SIG-M5 (cell line): ENCODE measurements at places on chromosomes 1 and 21.

- DNase-seq, result no peak
These were observed 44.1 kb upstream of the ARHGEF16 start for GRCh38 chr1:3410142-3410925.

DNA sequence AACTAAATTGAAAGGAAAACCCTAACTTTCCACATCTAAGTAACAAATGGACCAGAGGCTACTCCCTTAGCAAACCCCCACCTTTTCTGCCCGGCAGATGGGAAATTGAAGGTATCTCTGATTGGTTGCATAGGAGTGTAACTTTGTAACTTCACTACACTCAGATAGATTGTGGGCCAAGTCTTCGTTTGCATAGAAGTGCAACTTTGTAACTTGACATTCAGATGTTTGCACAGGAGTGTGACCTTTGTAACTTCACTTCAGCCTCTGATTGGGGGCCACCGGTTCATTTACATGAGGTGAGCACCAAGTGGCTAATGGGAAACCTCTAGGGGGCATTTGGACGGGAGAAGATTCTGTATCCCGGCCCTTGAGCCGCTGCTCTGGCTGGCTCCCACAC lies 59.4 kb downstream of the C1orf94 start:
- DNase-seq, result no peak

DNA sequence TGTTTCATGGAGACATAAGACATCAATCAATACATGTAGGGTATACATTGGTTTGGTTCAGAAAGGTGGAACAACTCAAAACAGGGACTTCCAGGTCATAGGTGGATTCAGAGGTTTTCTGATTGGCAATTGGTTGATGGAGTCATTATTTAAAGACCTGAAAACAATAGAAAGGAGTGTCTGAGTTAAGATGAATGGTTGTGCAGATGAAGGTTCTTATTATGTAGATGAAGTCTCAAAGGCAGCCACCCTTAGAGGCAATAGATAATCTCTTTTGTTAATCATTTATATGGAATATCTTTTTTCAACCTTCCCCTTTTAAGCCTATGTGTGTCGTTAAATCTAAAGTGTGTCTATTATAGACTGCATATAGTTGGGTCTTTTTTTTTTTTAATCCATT lies 67.8 kb upstream of the LYPLAL1 start:
- DNase-seq, result no peak

- DNase-seq, result no peak
These were observed 50.2 kb upstream of the IGSF5 start for GRCh38 chr21:39694750-39695149.

- DNase-seq, result no peak
These were observed 119.5 kb upstream of the KRTAP19-8 start for GRCh38 chr21:31157756-31158155.

DNA sequence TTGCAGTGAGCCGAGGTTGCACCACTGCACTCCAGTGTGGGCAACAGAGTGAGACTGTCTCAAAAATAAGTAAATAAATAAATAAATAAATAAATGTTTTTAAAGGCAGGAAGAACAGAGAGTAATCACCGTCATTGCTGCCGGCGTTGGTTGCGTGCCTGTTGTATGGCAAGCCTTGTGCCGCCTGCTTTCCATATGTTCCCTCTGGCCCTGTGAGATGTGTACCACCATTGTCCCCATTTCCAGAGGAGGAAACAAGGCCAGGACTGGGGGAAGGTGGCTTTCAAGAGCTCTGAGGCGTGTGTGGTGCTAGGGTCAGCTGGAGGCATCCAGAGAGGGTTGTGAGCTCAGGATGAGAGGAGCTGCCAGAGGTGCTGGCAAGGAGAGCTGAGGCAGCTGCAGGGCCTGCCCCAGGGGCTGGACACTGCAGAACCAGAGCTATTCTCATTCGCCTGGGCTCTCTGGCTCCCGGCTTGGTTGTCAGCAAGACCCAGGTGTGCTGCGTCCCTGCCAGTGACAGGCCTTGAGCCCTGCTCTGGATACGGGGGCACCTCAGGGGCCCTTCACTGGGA lies 5.2 kb upstream of the MARCKSL1 start:
- no peak for DNase-seq

DNA sequence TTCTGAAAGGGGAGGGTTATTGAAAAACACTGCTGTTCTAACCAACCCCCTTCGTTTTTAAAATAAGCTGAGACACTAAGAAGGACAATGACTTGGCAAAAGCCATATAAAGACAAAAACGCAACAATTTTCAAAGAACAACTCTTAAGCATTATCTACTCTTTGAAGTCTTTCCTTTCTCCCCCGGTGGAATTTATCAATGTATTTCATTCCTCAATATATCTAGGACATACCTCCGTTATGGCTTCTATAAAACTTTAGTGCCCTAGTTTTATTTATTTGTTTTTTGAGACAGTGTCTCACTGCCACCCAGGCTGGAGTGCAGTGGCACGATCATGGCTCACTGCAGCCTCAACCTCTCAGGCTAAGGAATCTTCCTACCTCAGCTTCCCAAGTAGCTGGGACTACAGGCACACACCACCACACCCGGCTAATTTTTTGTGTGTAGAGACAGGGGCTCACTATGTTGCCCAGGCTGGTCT lies 3.2 kb downstream of the NRDC start:
- DNase-seq, result no peak

DNA sequence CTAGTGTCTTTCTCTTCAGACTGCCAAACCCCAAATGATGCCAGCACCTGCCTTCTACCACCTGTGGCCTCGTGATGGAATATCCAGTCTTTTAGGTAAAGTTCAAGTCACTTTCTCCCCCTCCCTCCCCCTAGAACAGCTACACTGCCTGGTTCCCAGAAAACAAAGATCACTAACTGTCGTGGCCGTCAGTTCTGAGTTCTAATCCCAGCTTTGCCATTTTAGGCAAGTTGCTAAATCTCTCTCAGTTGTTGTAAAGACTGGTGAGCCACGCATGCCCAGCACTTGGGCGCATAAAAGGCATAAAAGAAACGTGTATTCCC lies 648 bp upstream of the TRAPPC3 start:
- no peak for DNase-seq

GRCh38 chr1:217482356-217483102 lies 148.4 kb downstream of the GPATCH2 start:
- no peak for DNase-seq

DNA sequence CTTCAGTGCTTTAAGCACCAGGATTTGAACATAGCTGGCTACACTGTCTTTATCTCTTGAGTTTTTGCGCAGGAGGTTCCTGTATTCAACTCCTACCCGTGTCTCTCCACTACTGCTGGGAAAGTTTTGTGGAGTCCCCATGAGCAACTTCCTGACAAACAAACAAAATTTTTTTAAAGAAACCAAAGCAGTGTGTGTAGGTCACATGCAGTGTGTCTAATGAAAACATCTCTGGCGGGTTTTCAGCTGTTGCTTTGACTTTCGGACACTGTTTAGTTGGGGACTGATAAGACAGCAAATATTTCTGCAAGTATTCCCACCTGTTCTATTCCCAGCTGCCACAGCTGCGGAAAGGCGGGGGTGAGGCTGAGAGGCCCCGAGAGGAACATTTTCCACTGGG lies 2.0 kb downstream of the PSEN2 start:
- DNase-seq, result no peak

GRCh38 chr1:20115916-20116315 lies 3.4 kb downstream of the PLA2G2D start:
- DNase-seq, result no peak

- DNase-seq, result no peak
These were observed 41.9 kb downstream of the CHML start for GRCh38 chr1:241598249-241598648.

GRCh38 chr1:1055841-1056736 lies 18.0 kb downstream of the RNF223 start:
- DNase-seq, result no peak

GRCh38 chr1:119320100-119320499 lies 48.5 kb upstream of the HAO2 start:
- no peak for DNase-seq

DNA sequence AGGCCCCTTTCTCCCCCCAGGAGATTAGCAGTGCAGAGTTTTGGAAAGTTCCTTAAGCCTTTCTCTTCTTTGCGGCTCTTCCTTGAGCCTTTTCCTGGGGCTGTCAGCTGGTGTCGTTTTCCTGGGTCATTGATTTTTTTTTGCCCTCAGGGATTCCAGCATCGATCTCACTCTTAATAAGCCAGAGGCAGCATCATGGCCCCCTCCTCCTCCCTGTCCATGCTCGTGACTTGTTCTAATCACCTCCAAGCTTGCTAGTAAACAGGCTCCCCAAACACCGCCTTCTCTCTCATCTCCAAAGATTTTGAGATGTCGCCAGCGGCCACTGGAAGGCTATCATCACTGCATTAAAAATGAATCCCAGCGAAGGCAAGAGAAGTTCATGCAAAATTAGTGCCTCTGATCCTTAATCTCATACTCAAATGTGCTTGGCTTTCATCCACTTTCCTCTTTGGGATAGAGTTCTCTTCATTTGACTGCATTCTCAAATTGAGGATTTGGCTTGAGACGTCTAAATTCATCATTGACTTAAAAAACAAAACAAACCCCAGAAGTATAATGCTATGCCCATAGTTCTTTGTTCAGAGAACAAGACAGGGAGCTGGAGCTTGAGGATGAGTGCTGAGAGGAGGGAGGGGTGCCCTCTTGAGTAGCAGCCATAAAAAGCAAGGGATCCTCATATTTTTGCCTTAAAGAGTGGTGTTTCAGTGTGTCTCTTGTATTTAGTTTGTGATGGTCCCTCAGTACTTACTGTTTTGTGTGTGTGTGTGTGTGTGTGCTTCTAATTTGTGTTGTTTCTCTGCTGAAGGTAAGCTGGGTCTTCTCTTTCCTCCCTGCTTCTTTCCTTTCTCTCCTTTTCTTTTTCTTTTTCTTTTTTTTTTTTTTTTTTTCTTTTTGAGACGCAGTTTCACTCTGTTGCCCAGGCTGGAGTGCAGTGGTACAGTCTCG lies 3.2 kb downstream of the EVA1C start:
- DNase-seq, result no peak

DNA sequence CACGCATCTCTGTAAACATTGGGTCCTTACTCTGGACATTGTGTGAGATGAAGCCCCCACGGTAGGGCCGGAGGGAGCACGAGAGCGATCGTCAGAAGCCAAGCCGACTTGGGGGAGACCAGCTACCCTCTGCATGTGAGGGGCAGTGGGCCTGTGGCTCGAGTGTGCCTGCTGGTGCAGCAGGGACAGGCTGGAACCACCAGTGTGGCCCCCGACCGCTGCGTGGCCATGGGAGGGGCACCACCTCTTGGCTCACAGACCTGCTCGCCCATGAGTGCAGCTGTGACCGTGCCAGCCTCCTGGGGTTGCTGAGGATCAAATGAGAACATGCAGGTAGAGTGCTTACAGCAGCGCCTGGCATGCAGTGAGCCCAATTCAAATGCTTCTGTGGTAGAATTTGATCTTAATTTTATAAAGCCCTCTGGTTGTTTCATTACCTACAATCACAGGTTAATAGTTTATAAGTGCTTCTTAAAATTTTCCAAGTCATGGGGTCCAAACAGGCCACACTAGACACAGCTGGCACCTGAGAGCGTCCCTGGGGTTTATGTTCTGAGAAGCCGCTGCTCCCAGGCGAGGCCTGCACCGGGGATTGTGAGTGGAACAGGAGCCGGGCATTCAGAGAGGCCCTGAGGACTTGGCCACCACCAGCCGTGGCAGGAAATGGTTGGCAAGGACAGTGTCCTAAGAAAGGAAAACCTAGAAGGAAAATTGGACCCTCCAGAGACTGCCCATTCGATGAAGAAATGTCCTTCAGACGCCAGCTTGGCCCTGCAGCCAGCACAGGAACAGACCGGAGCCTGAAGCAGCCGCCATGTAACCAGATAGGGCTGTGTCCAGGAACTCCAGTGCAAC lies 22.6 kb upstream of the ADARB1 start:
- no peak for DNase-seq

DNA sequence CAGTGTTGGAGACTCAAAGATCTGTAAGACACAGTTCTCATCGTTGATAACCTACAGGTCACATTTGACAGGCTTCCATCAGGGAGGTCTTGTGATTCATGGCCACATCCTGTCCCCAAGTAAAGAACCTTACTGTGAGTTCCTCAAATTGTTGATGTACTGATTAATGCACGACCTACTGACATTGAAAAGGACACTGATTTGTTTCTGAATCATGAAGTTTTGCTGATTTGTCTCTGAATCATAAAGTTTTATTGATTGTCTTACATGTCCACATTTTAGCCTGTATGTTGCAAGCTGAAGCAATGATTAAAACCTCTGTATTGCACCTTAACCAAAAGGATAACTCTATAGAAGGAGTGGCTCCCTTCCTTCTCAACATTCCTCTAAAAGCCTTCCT lies 476.3 kb upstream of the RUNX1 start:
- DNase-seq, result no peak

DNA sequence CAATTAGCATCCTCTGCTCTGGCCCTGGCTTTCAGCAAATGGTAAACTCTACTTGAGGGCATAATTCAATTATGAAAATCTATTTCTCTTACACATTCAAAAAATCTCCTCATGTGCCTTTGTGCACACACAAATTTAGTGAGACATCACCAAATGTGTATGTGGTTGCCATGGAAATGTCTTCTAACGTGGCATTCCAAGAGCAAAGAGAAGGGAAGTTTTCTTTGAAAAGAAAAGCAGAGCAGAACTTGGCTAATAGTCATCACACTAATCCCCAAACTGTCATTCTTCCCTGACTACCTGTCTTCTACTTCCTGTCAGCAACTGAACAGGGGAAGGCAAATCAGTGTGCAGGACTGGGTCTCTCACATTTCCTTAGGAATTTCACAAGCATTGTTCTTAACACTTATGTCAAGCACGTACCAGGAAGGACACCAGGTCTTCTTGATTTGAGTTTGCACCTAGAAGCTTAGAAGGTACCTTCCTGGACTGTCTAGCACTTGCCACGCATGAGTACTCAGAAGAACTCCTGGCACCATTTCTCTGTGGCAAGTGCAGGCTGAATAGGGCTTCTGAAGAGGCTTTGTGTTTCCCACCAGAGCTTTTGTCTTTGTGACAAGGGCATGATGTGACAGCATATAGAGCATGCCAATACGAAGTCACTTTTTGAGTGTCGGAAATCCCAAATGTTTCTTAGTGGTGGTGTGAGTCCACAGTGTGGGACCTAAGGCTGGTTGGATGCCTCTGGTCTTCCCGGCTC lies 32.3 kb downstream of the MAN1C1 start:
- DNase-seq, result no peak

DNA sequence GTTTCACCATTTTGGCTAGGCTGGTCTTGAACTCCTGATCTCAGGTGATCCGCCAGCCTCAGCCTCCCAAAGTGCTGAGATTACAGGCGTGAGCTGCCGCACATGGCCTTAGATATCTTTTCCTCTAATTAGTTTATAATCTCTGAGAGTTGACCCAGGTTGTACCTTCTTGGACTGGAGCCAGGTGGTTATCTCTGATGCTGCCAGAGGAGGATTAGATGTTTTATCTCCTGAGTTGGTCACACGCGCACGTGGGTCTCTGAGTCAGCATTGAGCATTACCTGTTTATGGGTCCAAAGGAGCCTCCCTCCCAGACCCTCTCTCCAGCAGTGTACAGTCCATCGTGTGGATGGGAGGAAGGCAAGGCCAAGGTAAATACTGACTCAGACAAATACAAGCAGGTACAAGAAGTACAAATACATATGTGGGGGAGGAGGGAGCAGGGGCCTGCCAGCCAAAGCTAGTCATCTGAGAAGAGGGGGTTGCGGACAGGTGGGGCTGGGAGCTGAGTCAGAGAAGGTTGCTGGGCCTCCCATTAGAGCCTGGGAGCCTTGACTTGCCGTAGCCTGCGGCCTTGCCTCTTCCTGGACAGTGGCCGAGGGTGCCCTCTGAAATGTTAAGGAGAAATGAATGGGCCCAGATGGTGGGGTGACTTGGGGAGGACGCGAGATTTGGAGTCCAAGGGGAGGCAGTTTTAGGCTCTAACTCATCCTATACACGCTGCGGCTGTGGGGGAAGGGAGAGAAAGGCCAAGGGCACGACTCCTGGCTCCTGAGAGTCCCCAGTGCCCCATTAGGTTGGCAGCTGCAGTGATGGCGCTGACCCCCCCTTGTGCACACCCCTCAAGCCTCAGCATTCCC lies 13.1 kb downstream of the IL6R start:
- DNase-seq, result no peak
